ENCODE measurements at places on chromosomes 4 and X. TPM values are rescaled to one million over a fixed set of nuclear protein-coding genes. Genes with fewer than 3 reads are reported as not detected.

DNA sequence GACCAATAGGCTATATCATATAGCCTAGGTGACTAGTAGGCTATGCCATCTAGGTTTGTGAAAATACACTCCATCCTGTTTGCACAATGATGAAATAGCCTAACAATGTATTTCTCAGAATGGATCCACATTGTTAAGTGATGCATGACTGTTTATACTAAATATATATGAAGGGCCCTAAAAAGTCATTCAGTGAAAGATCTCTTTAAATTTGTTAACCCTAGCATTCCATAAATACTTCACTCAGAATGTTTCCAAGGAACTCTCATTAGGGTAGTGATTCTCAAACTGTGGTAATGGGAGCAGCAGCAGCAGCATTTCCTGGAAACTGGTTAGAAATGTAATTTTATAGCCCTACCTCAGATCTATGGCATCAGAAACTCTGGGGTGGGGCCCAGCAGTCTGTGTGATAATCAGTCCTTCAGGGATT, 74.9 kb downstream of the PRRG1 start:
- no peak for DNase-seq

RAB40A gene
- total RNA-seq, result 0.13 TPM

DNA sequence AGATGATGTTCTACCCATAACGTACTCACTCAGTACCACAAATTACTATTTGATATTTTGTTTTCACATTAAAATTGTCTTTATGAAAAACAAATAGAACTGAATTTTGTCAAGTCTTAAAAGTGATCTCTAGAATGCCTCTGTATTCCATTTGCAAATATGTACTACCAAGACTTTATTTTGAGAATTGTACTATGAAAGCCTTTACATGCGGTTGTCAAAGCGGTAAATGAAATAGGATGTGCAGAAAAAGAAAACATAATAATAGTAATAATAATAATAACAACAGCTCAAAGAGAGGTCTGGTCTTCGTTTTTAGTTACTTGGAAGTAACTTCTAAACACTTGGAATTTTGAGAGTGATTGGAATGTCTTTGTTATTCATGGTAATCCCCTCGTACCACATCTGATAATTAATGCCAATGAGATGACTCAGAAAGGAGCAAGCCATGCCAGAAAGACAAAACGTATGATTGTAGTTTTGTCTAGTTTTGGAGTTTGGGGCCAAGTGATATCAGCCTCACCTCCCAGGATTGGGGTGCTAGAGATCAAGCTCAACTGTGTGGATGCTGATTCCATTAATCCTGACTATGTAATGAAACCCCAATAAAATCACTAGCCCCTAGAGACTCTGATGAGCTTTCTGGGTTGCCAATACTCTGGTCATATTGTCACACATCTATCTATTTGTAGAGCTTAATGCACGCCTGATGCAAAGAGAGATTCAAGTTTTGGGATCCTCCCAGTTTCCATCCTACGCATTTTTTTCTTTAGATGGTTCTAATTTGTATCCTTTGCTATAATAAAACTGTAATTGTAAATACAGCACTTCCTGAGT, 20.2 kb upstream of the CTSO start:
- no peak for DNase-seq

GRCh38 chr4:7973545-7973981, 33.9 kb upstream of the AFAP1 start:
- no peak for DNase-seq

- no peak for DNase-seq
Observed at GRCh38 chr4:36333303-36333877, 52.0 kb downstream of the DTHD1 start.
